Stimulated activated naive CD8-positive, alpha-beta T cell treated with anti-CD3 and anti-CD28 coated beads, Interleukin-15, amount 100 ng/mL, for 72 hours (primary cell): ENCODE measurements at places on chromosomes 2 and 18.

GRCh38 chr2:177585234-177585863, 192.8 kb downstream of the AGPS start:
- no peak for DNase-seq

- no peak for DNase-seq
These were observed 104.6 kb downstream of the EVA1A start for GRCh38 chr2:75456111-75456510.

DNA sequence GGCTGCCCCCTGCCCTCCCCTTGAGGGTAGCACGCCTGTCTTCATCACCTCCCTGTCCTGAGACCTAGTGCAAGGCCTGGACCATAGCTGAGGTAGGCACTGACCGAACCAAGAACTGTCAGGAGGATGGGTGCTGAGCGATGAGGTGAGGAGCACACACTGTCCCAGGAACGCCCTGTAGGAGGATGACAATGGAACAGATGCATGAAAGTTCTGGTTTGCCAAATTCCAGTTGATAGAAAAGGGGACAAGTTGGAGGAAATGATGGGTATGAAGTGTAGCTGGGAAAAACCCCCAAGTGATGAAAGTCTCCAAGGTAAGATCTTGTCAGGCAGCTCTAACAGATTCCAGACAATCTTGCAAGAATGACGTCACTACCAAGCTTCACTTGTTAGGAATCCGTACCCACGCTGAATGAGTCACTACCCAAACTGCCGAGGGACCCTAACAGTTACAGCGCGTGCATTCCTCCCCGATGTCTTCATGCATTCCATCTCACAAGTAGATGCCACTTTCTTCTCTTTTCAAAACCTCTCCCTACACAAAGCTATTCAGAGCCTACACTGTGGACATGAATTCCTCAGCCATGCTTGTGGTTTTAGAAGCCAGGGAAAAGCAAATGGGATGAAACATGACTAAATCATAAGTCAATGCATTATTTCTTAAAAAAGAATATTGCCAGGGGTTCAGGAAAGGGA, 27.6 kb downstream of the MRPL33 start:
- DNase-seq: no peak

GRCh38 chr2:73925033-73925704, 1.5 kb upstream of the DGUOK start:
- peak; percentile 21 for DNase-seq

DNA sequence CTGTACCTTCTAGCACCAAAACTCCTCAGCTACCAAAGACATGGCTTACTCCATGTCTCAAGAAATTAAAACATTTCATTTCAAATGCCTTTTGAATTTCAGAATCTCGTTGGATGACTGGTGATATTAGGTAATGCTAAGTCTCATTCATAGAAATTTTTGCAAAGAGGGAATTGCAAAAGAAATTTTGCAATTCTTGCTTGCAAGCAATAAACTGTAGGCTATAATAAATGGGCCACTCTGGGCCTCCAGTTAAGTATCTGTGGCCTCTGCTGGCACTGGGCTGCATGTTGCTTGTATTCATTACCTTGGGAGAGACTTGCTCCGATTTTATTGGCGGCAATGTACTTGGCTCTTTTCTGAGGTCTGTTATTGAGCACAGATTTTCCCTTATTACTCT, 2.8 kb upstream of the LCLAT1 start:
- no peak for DNase-seq

DNA sequence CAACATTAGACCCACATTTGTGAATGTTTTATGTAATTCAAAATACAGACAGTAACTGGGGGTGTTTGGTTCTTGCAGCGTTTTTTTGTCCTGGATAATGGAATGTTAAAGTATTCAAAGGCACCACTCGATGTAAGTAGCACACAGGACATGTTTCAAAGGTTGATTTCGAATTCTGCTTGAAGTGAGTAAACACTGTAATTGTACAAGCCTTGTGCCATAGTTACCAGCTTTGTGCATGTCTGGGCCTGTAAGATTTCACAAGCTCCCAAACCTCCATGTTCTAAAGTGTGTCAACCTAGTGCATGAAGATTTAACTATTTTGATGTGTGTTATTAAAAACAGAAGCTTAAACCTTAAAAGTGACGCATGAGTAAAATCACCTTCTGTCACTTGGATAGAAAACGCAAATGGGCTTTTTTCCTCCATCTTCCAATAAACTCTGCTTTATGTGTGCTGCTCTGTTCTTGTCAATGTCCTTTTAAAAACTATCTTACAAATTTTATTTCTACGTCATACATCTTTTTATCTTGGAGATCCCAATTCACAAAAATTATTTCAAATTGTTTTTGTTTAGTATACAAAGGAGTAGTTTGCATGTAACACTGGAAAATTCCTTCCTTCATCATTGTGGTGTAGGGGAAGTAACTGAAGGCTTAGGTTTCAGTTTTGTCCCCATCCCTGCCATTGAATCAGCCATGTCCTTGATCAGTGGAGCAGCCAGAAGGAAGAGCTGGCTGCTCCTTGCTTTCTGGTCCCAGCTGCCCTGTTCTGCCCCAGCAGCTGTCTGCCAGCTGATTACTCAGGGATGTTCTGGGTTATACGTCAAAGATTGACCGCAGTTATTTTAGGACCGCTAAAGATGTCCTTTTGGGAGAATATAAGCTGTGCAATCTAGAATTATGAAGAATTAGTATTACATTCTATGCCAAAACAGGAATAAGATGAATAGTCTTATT, 119.2 kb downstream of the PRKRA start:
- DNase-seq: no peak

- no peak for DNase-seq
These were observed 586.3 kb downstream of the TDRD15 start for GRCh38 chr2:21710031-21710430.

- DNase-seq: no peak
These were observed 6.1 kb upstream of the CASP8 start for GRCh38 chr2:201254081-201254730.

GRCh38 chr2:190504912-190505311, 29.6 kb downstream of the NEMP2 start:
- DNase-seq: no peak

DNA sequence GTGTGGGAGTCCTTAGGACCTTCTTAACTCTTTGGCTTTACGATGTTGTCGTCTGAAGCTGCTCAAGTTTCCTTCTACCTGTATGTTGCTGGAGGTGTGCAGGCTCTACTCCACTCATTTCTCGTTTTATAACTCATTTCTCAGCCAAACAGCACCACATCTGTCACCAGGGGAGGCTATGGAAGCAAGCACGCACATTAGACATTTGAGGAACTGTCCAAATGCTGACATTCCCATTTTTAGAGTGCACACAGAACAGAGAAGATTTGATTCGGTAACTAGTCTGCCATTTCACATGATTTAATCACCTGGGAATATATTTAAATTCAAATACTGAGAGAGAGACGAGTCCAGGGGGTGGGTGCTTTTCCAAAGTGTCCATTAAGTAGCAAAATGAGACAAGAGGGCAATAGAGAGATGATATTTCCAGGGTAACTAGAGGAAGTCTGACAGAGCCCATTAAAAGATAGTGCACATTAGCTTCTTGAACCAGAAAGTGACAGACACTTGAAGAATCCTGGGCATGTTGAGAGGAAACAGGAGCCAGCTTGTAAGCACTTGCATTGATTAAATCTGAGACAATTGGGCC, 793.3 kb downstream of the TDRD15 start:
- DNase-seq: no peak

DNA sequence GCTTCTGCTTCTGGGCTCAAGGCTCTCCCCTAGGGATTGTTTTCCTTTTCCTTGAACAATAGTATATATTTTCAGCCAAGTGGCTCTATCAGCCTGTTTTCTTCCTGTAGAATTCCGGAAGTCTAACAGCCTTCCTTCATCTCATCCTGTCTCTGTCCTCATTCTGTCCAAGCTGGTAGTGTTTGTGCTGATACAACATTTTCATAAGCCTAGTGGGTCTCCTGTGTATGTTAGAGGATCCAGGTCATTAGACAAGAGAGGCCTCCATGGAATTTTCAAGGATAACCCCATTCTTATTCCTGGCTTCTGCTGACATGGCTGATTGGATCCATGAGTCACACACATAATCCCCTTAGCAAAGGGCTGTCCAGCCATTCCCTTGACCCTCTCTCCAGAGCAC, 467.6 kb downstream of the PTPRM start:
- DNase-seq: no peak

DNA sequence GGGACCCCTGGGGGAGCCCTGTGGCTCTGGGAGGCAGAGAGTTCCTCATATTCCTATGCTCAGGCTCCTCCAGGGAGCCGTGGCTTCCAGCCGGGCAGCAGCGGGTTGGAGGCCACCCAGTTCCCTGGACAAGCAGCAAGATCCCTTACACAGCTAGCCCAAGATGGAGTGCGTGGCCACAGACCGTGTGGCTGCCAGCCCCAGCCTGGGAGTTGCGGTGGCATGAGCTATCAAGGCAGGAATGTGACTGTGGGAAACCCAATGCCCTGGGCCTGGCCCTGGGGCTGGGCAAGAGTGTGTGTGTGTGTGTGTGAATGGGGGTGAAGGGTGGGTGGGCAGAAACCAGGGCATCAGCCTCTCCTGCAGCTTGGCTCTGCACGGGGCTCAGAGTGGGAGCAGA, 130.5 kb downstream of the DYSF start:
- no peak for DNase-seq

DNA sequence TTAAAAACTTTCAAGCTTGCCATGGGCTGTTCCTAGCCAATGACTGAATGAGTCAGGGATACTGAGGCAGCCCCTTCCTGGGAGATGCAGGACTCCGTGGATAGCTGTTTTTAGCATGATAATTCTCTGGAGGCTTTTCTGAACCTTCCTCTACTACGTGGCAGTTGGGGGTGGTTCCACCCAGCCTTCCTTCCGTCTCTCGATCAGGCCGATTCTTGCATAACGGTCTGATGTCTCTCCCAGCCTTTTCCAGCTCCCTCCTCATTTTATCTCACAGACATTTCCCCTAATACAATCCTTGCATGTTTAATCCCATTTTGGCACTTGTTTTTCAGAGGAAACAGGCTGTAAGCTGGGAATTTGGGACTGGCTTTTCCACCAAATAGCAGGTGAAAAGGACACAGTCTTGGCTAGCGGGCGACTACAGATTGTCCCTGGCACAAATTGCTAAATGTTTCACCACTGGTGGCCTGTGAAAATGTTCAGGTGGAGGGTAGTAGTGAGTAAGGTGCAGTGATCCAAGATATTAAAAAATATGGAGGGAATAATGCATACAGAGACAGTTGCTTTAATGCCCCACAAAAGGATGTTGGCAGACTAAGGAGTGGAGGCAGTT, 21.0 kb upstream of the CTLA4 start:
- no peak for DNase-seq

DNA sequence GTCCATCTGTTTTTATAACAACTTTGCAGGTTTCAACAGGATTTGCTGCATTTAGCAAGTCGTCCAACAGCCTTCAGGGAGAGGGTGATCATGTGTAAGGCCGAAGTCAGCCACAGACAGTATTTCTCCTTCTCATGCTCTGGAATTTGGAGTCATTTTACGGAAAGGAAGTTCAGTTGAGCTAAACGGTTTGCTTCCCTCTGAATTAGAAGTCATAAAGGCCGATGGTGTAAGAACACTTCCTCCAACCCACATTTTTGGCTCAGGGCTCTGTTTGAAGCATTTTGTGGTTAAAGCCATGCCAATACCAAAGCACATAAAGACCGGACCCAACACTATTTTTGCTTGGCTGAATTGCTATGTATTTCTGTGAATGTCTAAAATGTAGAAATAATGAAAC, 129.5 kb downstream of the TMEM182 start:
- no peak for DNase-seq

DNA sequence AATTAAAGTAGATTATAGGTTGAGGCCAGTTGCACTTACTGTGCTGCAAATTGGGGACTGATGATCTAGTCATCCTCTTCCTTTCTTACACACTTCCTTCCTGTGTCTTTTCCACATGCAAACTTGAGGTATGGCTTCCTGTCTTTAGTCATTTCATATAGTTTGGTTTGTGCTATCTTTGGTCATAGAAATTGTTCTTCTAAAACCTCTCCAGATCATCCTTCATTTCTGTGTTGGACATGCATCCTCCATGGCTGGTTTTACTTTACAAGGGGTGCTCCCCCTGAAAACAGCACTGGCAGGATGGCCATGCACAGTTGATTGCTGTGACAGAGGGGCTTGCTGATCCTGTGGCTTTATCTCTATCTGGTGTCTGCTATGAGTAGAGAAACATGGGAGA, 36.5 kb downstream of the MGAT5 start:
- DNase-seq: peak; percentile 13

GRCh38 chr2:88834376-88834775, 142.9 kb downstream of the RPIA start:
- no peak for DNase-seq

GRCh38 chr2:60891180-60891579, 9.8 kb downstream of the REL start:
- DNase-seq: no peak

DNA sequence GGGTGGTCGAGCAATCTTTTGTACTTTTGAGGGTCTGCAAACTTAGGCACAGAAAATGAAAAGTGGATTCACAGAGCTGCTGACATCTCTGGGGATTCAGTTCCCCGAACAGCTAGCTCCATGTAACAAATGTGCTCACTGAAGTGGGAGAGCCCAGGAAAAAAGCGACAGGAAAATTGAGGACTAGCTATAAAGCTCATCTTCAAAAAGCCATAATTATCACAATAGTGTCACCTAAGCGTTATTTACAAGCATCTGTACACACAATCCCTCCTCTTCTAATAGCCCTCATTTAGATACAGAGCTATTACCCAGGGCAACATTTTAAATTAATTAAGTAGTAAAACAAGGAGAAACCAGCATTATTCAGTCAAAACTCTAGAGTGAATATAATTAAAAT, 36.1 kb downstream of the RNF152 start:
- no peak for DNase-seq

GRCh38 chr2:25804338-25804737, 73.9 kb downstream of the ASXL2 start:
- DNase-seq: no peak

DNA sequence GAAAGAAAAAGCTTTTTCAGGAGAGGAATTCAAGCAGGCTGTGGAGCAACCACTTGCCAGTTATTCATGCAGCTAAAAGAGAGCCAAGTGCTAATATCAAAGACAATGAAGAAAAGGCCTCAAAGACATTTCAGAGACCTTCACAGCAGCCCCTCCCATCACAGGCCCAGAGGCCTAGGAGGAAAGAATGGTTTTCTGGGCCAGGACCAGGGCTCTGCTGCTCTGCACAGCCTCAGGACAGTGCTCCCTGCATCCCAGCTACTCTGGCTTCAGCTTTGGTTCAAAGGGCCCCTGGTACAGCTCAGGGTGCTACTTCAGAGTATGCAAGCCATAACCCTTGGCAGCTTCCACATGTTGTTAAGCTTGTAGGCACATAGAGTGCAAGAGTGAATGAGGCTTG, 119.5 kb downstream of the MSTN start:
- no peak for DNase-seq
